Natural killer cell treated with Interleukin-12 subunit alpha and Interleukin-12 subunit beta and Interleukin-15 and Interleukin-18, amount 100 ng/mL, for 72 hours (primary cell): ENCODE measurements at places on chromosomes 5 and 9. TPM values are rescaled to one million over a fixed set of nuclear protein-coding genes. Genes with fewer than 3 reads are reported as not detected.

The IRX2 gene
- not detected for total RNA-seq

The MARVELD2 gene
- total RNA-seq: 0.56 TPM

The SLC27A6 gene
- total RNA-seq: not detected

- no peak overlapping the region for H3K4me3 ChIP-seq
- peaks cover under 1% of the 10 kb centered on the region for H3K36me3 ChIP-seq
- H3K27me3 ChIP-seq: peaks cover 24% of the 10 kb centered on the region
- H3K27ac ChIP-seq: no peak overlapping the region
- no peak for DNase-seq
These were observed 69.8 kb downstream of the ESM1 start for GRCh38 chr5:54915466-54916027.

GRCh38 chr5:161064781-161065180 is 212.8 kb upstream of the ATP10B start:
- H3K4me1 ChIP-seq: no peaks in the 10 kb centered on the region
- DNase-seq: no peak
- H3K4me3 ChIP-seq: no peak overlapping the region
- no peaks in the 10 kb centered on the region for H3K27me3 ChIP-seq

DNA sequence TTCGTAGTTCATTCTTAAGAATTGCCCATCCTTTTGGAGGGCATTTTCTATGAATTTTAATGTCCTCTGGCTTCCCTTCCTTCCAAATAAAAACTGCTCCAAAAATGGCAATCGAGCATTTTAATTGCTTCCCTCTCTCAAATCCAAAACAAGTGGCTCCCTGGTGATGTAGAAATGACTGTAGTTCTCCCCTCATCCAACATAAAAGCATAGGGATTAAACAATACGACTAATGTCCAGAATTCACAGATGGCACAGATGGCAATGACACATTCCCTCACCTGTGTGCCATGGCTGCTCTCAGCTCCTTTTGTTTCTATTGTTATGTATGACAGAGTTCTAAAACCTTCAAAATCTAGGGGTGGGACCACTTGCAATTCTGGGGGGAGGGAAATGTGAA is 417.3 kb downstream of the RAB3C start:
- DNase-seq: no peak
- H3K4me3 ChIP-seq: no peak overlapping the region
- H3K36me3 ChIP-seq: no peaks in the 10 kb centered on the region
- no peak overlapping the region for H3K27ac ChIP-seq

GRCh38 chr5:131635684-131636572 is 899 bp upstream of the RAPGEF6 start:
- peaks cover 22% of the 10 kb centered on the region for H3K4me1 ChIP-seq
- H3K27me3 ChIP-seq: no peaks in the 10 kb centered on the region
- H3K27ac ChIP-seq: peak overlapping the region; percentile 99
- peaks cover 5% of the 10 kb centered on the region for H3K36me3 ChIP-seq
